ENCODE measurements at places on chromosomes 1 and 21.

DNA sequence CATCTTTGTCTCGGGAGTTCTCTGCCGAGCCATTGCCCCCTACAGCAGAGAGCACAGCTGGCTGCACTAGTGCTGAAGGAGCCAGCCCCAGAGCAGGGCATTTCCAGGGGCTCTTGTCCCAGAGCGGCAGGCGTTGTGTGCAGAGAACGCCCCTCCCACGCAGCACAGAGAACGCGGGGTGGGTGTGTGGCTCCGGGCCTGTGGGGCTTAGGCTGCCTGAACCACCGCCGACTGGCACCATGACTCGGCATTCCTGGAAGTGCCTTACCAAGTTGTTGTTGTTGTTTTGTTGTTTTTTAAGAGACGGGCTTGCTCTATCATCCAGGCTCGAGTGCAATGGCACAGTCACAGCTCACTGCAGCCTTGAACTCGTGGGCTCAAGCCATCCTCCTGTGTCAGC, 15.8 kb upstream of the DIP2A start:
- no peak for DNase-seq

DNA sequence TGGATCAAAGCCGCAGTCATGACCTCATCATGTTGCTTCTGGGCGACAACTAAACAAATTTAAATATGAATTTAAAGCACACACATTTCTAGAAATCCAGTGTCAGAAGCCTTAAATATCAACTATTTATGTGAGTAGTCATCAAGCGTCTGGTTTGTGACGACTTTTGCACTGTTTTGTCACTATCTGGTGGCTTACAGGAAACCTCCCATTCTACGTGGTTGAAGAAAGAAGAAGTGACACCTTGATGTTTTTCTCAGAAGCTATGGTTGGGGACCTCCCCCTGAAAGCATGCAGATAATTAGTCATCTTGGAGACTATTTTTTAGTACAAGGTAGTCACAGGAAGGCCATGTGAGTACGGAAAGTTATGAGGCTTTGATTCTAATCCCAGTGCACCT, 58.5 kb downstream of the TENT5C start:
- DNase-seq, result peak; percentile 65

DNA sequence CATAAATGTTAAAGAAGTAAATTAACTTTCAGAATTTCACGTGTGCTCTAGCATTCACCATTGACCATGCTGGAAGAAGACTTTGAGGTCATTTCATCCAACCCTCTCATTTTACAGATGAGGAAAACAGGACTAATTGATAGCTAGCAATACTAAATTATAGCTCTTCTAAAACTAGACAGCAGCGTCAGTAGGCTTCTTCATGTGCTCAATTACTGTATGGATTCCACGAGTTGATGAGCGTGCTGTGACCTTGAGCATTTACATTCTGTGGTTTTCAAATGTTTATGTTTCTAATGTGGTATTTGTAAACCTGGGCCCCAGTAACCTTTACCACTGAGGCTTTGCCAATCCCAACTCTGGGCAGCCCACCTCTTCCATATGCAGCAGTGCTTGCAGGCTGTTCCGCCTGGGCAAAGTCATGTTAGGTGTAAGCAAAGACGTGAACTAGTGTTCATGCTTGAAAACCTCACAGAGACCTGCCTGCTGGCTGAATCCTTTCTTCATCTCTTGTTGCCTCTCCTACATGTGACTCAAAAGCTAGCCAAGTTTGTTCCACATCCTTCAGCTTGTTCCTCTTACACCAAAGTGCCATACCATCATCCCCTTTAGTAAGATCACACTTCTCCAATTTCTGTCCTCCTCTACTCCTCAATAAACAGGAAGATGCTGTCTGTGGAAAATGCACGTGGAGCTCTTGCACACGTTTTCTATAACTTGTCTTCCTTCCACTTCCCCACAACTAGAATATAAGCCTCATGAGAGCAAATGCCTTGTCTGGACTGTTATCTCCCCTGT, 17.2 kb downstream of the KCNJ15 start:
- DNase-seq, result no peak

- no peak for DNase-seq
Observed at GRCh38 chr21:42056996-42057689, 14.0 kb upstream of the UMODL1 start.

- no peak for DNase-seq
Observed at GRCh38 chr1:17193222-17194132, 11.5 kb upstream of the PADI1 start.

GRCh38 chr1:6150006-6150938, 29.8 kb downstream of the CHD5 start:
- no peak for DNase-seq

- no peak for DNase-seq
Observed at GRCh38 chr21:44520326-44521300, 19.4 kb downstream of the KRTAP10-1 start.

- no peak for DNase-seq
Observed at GRCh38 chr21:33069645-33069993, 322 bp upstream of the OLIG1 start.

- DNase-seq, result no peak
Observed at GRCh38 chr1:221366495-221367110, 375.3 kb downstream of the DUSP10 start.

GRCh38 chr21:26719750-26720149, 125.5 kb downstream of the ADAMTS1 start:
- no peak for DNase-seq

GRCh38 chr1:232339073-232339472, 290.9 kb downstream of the SIPA1L2 start:
- DNase-seq, result no peak

- DNase-seq, result no peak
Observed at GRCh38 chr1:85146972-85147359, 53.9 kb downstream of the SYDE2 start.

- no peak for DNase-seq
Observed at GRCh38 chr1:57007948-57008347, 42.1 kb upstream of the C8B start.

GRCh38 chr21:40002978-40003377, 135.7 kb downstream of the PCP4 start:
- no peak for DNase-seq

DNA sequence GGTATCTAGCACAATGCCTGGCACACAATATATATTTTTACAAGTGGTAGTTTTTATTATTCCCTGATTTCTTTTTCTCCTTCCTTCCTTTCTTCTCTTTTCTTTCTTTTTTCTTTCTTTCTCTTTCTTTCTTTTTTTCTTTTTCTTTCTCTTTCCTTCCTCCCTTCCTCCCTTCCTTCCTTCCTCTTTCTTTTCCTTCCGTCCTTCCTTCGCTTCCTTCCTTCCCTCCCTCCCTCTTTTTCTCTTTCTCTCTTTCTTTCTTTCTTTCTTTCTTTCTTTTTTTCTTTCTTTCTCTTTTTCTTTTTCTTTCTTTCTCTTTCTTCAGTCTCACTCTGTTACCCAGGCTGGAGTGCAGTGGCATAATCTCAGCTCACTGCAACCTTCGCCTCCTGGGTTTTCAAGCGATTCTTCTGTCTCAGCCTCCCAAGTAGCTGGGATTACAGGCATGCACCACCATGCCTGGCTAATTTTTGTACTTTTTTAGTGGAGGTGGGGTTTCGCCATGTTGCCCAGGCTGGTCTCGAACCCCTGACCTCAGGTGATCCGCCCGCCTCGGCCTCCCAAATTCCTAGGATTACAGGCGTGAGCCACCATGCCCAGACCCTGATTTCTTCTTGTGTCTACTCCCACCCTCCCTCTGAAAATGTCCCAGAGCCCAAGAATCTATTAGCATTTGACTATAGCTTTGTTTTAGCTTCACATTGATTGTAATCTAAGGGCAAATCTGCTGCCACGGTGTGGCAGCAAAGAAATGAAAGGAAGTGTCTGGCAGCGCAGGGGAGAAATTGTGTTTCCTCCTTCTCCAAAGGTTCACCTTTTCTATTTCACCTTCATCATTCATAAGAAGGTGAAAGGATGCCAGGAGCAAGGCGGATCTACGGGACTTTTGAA, 19.9 kb upstream of the ABCB10 start:
- no peak for DNase-seq

DNA sequence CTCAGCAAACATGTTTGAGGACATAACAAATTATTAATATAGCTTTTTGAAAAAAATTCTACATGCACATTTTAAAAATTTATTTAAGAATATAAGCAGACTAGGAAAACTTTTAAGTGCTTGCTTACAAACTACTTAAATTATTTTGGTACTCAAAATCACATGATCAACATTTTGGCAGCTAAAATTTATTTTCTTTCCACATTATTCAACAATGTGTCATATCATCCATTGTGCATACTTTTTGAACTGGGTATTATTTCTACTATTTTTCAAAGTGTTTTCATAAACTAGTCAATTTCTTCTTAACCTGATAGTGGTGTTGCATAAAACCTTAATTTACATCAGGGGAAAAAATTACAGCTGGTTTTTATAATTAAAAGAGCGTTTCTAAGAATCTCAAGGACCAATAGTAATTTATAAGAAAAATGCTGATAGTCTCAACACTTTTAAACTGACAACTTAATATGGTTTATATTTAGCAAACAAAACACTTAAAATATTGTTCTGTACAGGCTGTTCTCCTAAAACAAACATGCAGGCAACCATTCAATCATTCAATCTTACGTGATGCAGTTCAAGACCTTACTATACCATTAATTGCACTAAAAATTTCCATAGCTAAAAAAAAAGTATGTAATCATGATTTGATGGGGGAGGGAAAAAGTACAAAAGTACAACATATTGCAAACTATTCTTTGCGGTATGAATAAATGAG, 105.0 kb downstream of the GPATCH2 start:
- no peak for DNase-seq

DNA sequence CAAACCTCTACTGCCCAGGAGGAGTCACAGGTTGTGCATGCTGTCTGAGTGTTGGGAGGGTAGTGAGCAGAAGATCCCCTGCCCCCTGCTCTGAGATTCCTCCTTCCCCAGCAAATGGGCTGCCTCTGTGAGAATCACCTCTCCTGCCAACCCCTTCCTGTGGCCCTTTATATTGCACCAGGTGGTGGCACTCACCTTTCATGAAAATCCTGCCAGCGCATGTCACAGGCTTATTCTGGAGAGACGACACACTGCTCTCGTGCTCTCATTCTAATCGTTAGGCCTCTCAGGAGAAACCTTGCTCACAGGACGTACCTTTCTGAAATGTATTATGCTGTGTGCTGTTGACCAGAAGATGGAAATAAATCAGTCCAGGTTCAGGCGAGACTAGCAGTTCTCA, 113.7 kb downstream of the RGL1 start:
- DNase-seq, result no peak

DNA sequence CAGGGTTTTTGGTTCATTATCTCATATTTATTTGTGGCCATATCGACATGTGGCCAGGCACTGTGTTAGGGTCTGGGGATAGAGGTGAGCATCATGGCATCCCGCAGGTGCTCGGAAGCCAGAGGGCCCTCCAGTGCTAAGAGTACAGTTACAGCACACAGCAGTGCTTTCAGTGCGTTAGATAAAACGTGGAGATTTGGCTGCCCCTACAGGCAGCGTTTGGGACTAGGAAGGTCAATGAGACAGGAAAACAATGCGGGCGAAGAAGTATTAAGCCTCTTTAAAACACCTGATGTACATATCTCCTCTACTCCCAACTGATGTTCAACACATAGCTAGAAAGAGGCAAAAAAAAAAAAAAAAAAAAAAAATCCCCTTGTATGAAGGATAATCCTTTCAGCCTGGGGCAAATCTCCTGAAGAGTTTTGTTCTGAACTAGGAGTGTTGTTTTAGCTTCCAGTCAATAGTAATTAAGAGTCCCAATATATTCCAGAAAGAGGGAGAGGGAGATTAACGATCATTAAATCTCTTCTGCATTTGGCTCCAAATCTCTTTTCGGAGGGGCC, 80.1 kb downstream of the CAPZB start:
- DNase-seq, result no peak

DNA sequence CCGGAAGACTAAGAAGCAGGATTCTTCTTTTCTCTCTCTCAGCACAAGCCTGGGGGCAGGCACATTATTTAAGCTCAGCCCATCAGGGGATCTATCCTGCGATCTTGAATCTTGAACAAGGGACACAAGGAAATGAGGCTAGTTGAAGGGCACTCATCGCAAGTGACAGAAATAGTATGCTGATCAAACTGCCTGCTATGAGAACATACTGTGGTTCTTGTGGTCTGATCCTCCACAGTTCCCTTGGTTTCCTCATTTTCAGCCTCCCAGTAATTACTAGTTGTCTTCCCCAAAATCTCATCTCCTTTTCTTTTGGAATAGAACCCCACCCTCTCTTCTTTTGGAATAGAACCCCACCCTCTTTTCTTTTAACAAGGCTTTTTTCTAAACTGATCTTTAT, 6.5 kb downstream of the ANKRD45 start:
- no peak for DNase-seq

Measured in T-helper 22 cell (primary cell).